GM12892 (cell line): ENCODE measurements at places on chromosomes 3 and 15.

DNA sequence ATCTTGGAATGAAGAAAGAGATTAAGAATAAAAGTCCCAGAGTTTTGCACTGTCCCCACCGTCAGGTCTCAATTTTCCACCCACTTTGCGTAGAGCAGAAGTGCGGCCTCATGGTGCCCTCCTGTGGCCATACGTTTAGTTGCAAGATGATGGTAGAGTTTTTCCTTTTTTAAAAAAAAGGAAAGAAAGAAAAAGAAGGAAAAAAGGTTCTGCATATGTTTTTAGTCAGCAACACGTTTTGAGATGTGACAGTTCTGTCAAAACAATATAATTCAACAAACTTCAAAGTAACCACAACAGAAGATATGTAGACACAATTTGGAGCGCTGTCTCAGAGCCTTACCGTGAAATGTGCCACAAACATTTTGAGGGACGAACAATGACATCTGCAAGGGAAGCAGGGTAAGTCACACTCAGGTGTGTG is 24.6 kb downstream of the EBLN2 start:
- no peak for DNase-seq

DNA sequence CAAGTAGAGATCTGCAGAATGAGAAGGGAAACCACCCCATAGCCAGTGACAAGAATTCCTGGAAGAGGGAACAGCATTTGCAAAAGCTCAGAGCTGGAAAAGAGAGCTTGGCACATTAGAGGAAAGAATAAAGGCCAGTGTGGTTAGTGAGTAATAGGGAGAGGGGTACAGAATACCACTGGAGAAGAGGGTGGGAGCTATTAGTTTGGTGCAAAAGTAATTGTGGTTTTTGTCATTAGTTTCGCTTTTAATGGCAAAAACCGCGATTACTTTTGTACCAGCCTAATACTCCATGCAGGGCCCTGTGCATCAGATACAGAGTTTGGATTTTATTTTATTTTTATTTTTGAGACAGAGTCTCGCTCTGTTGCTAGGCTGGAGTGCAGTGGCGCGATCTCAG is 9.8 kb downstream of the SLC24A1 start:
- no peak for DNase-seq

DNA sequence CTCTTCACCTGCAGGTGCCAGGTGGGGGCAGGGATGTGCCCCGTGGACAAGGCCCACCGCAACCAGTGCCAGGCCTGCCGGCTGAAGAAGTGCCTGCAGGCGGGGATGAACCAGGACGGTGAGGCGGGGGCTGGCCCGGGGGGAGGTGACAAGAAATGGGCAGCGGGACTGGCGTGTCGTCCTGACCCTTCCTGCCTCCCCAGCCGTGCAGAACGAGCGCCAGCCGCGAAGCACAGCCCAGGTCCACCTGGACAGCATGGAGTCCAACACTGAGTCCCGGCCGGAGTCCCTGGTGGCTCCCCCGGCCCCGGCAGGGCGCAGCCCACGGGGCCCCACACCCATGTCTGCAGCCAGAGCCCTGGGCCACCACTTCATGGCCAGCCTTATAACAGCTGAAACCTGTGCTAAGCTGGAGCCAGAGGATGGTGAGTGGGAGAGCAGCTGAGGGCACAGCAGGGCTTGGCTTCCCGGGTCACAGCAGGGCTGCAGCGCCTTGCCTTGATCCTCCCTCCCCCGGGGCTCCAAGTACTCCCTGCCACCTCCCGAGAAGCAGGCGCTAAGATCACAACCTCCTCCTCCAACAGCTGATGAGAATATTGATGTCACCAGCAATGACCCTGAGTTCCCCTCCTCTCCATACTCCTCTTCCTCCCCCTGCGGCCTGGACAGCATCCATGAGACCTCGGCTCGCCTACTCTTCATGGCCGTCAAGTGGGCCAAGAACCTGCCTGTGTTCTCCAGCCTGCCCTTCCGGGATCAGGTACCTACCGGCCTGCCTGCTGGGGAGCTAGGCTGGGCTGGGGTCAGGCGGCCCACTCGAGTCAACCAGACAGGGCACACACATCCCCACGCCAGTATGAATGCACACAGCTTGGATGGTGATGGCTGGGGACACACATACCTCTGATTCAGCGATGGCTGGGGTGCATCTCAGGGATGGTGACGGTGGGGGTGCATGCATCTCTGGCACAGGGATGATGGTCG is 1.7 kb downstream of the NR2E3 start:
- no peak for DNase-seq

- no peak for DNase-seq
Measured at GRCh38 chr15:72306211-72306785, 13.7 kb downstream of the CELF6 start.

DNA sequence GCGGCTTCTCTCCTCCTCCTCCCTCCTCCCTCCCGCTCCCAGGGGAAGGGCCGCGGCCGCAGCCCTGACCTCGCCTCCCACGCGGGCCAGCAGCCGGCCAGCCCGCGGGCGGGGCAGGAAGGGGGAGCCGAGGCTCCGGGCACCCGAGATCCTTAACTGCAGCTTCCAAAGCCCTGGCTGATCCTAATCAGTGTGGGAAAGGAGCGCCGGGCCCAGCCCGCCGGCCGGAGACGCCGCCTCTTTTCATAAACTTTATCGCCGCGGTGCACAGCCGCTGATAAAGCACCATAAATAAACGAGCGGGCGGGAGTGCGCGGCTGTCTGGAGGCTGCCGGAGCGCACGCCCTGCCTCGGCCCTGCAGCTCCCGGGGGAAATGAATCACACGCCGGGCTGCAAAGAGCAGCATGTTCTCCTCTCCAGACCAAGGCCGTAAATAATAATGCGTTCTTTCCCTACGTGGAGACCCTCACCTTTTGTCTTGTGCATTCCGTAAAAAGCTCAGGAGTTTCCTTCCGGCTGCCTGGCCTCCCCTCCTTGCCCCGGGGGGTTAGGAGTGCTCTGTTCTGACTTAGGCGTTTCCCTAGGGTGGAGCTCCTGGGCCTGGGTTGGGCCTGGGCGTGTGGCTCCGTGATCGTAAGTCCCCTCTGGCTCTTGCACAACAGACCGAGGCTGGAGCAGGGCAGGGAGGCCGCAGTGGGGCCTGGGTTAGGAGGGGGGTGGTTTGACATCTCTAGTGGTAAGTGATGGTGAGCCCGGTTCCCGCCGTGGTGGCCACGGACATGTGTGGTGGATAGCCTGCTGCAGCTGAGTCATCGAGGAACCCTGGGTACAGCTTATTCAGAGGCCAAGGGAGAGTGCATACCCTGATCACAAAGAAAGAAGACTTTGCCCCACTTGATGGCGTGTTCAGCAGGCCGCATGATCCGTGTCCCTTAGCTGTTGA is 132.6 kb upstream of the HES1 start:
- peak; percentile 58 for DNase-seq

DNA sequence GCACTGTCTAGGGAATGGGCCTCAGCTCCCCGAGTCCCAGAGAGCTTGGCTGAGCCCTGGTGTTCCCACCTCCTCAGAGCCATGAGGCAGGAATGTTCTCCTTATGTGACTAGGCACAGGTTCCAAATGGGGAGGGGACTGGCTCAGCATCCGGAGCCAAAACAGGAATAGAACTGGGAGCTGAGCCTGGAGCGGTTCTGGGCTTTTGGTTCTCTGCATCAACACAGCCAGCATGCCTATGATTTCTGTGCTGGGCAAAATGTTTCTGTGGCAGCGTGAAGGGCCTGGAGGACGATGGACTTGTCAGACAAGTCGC is at the start of gene FAM131A:
TSS of gene FAM131A (plus strand) at position 202 of the 316 bp plus-strand sequence. CDS start at position 233, 31 bp downstream.
- no peak for DNase-seq

DNA sequence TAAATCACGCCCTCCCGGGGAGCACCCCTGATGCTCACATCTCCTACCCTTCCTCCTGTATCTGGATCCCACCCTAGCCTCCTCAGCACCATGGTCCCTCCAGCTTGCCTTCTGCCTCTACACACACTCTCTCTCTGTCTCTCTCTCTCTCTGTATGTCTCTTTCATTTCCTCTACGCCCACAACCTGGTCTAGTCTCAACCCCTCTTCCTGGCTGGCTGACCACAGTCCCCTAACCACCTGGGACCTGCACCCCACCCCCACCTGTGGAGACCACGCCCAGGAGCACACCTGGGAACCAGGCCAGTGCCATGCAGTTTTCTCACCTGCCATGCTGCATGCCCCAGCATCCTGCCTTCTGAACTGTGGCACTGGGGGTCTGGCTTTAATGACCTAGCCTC is 4.0 kb upstream of the CFAP100 start:
- no peak for DNase-seq
